ENCODE measurements at places on chromosomes 4 and X. TPM values are rescaled to one million over a fixed set of nuclear protein-coding genes. Genes with fewer than 3 reads are reported as not detected.
A peak's percentile ranks its signal among the peaks of the same experiment; 100 is the strongest.

DNA sequence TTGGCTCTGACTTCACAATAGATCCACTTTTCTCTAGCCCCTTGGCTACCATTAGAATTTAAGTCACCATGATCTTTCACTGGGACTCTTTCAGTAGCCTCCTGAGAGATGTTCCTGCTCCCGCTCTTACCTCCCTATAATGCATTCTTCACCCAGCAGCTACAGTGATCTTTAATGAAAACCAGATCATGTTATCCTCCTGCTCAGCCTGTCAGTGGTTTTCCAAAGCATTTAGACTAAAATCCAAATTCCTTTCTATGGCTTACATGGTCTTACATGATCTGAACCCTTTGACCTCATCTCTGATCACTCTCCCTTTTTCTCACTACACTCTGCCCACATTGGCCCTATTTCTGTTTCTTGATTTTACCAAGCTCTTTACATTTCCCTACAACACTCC lies 18.3 kb upstream of the RPS6KA3 start:
- peaks cover 9% of the 10 kb centered on the region for H3K4me1 ChIP-seq
- H3K27ac ChIP-seq: no peak overlapping the region
- no peaks in the 10 kb centered on the region for H3K27me3 ChIP-seq
- no peak overlapping the region for H3K4me3 ChIP-seq
- no peaks in the 10 kb centered on the region for H3K36me3 ChIP-seq

DNA sequence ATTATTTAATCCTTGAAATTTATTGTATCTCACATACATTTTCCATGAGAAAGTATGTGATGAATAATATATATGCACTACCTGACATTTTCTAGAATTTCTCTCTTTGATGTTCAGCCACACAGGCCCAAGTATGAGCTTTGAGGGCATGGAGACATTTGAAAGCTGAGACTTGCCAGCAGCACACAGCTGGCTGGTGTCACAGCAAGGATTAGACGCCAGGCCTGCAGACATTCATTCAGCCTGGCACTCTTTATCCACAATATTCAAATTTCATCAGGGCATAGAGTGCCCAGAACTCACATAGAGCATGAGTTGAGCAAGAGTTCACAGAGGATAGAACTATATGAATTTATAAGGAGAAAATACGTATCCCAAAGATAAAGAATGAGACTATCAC lies 74.0 kb downstream of the GRIA2 start:
- no peak overlapping the region for H3K4me3 ChIP-seq
- no peaks in the 10 kb centered on the region for H3K27me3 ChIP-seq
- no peaks in the 10 kb centered on the region for H3K4me1 ChIP-seq
- no peak overlapping the region for H3K27ac ChIP-seq
- H3K36me3 ChIP-seq: no peaks in the 10 kb centered on the region

DNA sequence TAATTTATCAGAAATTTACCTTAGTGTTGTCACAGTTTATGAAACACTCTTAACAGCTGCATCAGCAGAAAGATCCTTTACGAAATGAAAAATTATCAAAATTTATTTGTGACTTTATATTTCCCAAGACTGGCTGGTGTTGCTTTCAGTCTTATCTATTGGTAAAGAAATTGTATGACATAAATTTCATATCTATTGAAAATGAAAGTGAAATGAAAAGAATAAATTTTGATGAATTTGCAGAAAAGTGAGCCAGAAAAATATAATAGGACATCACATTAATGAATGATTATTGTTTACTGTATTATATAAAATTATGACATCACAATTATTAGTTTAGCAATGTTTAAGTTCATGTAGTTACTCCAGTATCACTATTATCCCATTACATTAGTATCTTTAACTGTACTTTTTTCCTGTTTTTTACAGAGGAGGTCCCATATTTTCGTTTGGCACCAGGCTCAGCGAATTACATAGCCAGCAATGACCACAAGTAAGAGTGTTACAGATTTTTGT lies 13.2 kb upstream of the TMEM165 start:
- H3K36me3 ChIP-seq: no peaks in the 10 kb centered on the region
- peaks cover 25% of the 10 kb centered on the region for H3K4me1 ChIP-seq
- DNase-seq: no peak
- H3K4me3 ChIP-seq: no peak overlapping the region
- no peaks in the 10 kb centered on the region for H3K27me3 ChIP-seq

DNA sequence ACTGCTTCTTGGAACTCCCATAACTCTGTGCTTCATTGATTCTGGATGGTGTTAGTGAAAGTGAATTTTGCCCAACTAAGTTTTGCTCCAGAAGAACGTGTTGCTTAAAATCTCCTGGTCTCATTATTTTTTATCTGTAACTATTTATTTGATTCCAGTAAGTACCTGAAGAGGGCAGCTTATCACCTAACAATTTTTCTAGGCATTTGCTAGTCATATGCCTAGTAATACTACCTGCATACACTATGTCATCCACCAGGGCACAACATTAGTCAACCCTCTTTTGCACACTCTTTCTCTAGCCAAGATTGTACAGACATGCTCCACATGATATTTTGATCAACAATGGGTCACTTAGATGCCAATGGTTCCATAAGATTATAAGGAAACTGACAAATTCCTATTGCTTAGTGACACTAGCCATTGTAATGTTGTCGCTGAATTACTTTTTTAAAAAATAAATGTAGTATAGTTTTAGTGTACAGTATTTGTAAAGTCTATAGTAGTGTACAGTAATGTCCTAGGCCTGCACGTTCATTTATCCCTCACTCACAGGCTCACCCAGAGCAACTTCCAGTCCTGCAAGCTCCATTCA lies 499.9 kb upstream of the AADAT start:
- H3K4me3 ChIP-seq: no peak overlapping the region
- peak; percentile 18 for DNase-seq
- H3K27me3 ChIP-seq: no peaks in the 10 kb centered on the region
- H3K36me3 ChIP-seq: no peaks in the 10 kb centered on the region
- no peak overlapping the region for H3K27ac ChIP-seq
- H3K4me1 ChIP-seq: no peaks in the 10 kb centered on the region

DNA sequence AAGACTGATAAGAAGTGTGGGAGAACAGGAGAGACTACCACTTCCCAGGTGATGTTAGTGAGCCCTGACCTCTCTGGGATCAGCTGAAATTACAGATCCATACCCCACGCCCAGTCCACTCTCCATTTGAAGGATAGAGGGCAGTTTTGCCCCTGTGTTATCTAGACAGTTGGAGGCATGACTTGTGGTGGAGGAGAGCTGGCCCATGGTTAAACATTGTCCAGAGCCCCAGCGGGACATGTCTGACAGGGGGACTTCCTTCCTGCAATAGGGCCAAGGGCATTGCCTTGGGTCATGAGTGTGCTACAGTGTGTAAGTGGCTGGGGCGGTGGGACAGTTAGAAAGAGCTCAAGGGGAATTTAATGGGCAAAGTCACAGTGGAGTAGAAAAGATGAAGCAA lies 181.1 kb downstream of the MID1IP1 start:
- no peak overlapping the region for H3K4me3 ChIP-seq
- H3K27ac ChIP-seq: peak overlapping the region; percentile 77
- H3K27me3 ChIP-seq: no peaks in the 10 kb centered on the region
- H3K36me3 ChIP-seq: no peaks in the 10 kb centered on the region
- H3K4me1 ChIP-seq: peaks cover 5% of the 10 kb centered on the region

DNA sequence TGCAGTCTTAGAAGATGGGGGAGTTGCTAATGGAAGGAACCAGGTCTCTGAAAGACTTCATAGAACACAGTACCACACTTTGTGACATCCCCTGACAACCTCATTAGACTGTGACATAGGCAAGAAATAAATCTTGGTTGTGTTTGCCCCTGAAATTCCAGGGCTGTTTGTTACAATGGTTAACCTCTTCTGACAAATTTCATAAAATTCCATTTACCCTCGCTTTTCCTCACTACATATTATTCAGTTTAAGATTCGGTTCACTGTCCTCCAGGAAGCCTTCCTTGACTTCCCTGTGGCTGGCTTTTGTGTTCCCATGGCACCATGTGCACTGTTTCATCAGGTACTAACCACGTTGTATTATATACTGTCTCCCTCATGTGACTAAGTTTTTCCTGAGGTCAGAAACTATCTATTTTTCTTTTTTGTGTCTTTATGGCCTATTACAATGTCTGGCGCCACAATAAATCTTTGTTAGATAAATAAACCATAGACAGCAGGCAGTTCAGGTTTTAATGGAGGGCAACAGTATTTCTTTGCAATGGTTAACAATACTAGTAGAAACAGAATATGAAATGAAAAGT lies 54.2 kb downstream of the ATXN3L start:
- no peaks in the 10 kb centered on the region for H3K4me1 ChIP-seq
- no peaks in the 10 kb centered on the region for H3K36me3 ChIP-seq
- no peak for DNase-seq
- H3K27me3 ChIP-seq: no peaks in the 10 kb centered on the region

- no peak for DNase-seq
- H3K36me3 ChIP-seq: no peaks in the 10 kb centered on the region
- peaks cover 52% of the 10 kb centered on the region for H3K4me1 ChIP-seq
- H3K4me3 ChIP-seq: no peak overlapping the region
- no peak overlapping the region for H3K27ac ChIP-seq
Observed at GRCh38 chr4:147773261-147774184, 41.6 kb downstream of the ARHGAP10 start.

FGFBP2 gene
- total RNA-seq: not detected

FHL1 gene
- 0.16 TPM for total RNA-seq

TGIF2LX gene
- not detected for total RNA-seq

WAS gene
- 0.43 TPM for total RNA-seq

RADX gene
- total RNA-seq: 2.2 TPM

MAGEC3 gene
- total RNA-seq: not detected

Measured in Caco-2 (cell line).